Esophagus muscularis mucosa (tissue), 4 donors: ENCODE measurements at places on chromosomes 16 and 17. TPM values are rescaled to one million over a fixed set of nuclear protein-coding genes. Genes with fewer than 3 reads are reported as not detected.

- no peak for DNase-seq
Observed at GRCh38 chr17:79368521-79368920, 242.3 kb downstream of the RBFOX3 start.

DNA sequence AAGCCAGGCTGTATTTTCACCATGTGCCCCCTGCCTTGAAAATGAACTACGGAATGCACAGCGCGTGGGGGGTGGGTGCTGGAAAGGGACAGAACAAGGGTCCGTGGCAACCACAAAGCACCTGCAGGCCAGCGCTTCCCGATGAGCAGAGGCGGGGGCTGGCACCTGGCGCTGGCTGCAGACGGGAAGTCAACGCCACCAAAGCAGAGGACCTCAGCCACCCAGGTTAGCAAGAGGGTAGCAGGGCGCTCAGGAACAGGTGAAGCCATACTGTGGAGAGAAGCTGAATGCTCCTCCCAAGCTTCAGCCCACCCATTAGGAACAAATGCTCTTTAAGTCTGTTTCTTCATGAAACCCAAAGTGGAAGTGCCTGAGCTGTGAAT lies 64.7 kb downstream of the KLHDC4 start:
- DNase-seq: no peak

GRCh38 chr17:37413875-37414519 lies 7.3 kb downstream of the TADA2A start:
- no peak for DNase-seq

- DNase-seq: no peak
Observed at GRCh38 chr17:58840820-58841612, 85.4 kb downstream of the PPM1E start.

DNA sequence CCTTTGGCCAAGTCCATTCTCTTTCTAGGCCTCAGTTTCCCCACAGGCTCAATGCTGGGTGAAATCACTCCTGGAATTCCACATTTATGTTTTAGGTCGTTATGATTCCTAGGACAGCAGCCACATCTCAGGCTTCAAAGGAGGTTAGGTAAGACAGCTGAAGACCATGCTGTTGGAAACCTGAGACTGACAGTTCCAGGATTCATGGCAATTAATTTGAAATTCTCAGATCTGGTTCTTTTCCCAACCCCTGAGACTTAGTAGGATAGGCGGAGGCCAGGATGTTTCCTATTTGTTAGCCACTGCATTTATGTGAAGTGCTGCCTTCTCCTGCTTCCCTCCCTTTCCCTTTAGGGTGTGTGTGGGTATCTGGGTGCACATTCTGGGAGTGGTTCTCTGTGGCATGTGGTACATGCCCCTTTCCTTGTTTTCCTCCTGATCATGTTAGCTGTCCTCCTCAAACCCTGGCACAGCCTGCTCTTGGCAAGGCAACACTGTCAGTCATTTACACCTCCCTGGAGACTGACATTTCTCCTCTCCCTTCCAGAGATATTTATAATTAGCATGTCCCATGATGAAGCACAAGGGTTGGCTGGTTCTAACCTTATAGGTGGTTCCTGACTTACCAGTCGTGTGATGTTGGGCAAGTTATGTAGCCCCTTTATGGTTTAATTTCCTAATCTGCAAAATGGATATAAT lies 91.4 kb upstream of the SALL1 start:
- no peak for DNase-seq

- peak; percentile 97 for DNase-seq
Observed at GRCh38 chr16:55465077-55465896, 13.7 kb upstream of the MMP2 start.

- DNase-seq: no peak
Observed at GRCh38 chr17:303168-303567, 49.4 kb downstream of the RPH3AL start.

- DNase-seq: no peak
Observed at GRCh38 chr17:9855036-9855435, 29.3 kb downstream of the GLP2R start.

GRCh38 chr16:76276745-76277438 lies at the start of gene CNTNAP4:
Gene CNTNAP4 (plus strand): TSS chr16:76277401. CDS start chr16:76277663, 262 bp downstream.
- no peak for DNase-seq

- no peak for DNase-seq
Observed at GRCh38 chr16:69940676-69941075, 10.5 kb upstream of the CLEC18A start.

DNA sequence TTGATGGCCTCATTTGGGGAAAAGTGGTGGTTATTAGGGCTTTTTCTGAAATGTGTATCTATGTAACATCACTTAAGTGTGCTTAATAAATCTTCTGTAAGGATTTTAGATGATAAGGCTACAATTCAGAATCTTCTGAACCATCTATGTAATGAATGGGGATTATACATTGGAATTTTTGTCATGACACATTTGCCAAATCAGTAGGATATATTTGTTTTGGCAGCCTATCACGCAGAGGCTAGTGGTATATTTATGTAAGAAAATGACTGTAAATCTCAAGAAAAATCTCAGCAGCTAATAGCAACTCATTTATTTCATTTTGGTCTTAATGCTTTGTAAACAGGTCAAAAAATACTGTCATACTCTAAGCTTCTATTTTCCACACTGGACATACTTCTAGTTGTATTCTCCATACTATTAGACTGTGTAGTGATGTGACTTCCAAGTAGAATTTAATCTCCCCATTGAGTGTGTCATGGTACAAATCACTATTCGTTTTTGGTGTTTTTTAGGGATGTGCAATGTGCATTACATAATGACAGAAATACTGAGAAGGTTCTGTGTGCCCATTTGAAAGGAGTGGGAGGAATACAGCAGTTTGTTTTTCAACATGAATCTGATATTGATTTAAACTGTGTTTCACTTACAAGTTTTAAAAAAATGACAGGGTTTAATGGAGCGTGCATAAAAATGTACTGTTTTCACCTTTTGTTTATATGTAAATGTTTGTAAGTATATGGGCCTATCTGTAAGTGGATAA lies 29.2 kb downstream of the CLUH start:
- no peak for DNase-seq

DNA sequence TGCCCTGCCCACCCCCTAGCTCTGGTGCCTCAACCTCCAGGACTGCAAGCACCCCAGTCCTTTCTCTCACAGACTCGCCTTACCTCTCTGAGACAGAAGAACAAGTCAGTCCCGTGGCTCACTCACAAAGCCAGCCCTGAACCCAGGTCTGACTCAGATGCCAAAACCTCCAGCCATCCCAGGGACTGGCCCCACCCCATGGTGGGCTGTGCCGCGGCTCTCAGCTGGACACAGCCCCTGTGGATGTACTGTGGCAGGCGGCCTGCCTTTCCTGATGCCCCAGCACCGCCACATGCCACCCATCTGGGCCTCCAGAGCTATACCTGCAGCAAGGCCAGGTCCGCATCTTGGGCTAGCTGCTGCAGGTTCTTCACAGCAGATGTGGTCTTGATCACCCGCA lies 19.8 kb downstream of the MPG start:
- DNase-seq: no peak

DNA sequence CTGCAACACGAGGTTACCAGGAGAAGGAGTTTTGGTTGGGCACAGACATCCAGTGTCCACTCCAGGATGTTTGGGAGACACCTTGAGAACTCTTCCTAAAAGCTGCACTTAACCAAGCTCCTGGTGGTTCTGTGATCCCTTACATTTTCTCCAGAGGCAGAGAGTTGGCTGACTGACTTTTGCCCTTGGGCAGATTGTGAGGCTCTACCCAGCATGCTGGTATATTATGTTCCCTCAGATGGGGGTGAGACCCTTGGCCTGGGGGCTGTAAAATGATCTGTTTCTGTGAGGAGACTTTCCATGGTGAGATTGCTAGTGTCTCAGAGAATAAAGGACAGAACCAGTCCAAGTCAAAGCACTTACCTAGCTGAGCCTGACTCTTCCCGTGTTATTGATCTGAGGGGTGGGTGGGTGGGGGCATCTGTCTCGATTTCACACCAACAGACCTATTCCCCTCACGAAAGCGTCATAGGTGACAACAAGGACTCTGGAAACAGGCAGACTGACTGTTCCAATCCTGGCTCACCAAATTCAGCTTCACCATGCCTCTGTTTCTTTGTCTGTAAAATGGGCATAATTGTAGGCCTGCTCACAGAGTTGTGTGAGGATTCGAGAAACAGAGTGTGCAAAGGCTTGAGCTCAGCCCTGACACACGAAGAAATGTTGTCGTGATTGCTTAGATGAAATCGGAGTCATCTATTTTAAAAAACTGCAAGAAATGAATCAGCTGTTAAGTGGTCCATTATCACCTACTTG lies 12.2 kb downstream of the USB1 start:
- no peak for DNase-seq

DNA sequence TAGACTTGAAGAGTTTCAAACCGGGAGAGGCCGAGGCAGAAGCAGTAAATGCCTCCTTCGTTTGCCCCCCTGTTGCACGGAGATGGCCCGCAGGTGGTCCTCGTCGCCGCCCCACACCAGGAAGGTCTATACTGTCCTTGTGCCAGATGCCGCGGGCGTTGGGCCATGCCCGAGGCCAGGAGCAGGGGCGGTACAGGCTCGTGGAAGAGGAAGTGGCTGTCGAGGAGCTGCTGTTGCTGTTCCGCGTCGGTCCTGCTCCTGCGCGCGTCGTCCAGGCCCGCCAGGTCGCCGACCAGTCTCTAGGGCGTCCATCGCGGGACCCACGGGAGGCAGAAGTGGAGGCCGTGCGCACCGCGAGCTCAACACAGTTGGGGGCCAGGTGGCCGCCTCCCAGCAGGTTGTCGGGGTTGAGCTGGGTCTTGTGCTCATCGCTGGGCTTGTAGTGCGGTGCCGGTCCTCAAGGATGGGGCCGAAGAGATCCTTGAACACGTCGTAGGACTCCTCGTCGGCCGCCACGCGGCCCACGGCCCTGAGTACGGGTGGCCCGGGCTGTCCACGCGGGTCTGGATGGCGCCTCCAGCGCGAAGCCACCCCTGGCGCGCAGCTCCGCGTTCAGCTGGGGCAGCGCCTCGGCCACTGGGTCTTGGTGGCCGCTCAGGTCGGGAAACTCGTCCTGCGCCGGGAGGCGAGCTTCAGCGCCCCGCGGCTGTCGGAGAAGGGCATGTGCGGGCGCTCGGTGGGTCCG lies 13.1 kb upstream of the C16orf87 start:
- DNase-seq: peak; percentile 57

DNA sequence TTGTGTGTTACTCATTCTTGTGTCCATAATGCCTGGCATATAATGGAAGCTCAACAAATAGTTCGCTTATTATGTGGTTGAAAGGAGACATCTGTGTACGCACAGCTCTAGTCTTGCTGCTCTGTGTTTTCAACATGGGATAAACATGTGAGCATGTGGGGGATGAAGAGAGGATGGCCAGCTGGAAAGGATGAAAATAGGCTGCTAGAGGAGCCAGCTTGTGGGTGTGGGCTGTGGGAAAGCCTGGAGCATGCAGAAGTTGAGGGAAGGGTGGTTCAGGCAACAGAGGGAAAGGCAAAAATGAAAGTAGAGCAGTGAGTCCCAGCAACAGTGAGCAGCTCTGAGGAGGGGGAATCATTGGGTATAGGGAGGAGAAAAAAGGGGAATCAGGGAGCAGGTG lies 324.6 kb upstream of the CDH11 start:
- DNase-seq: peak; percentile 34

DNA sequence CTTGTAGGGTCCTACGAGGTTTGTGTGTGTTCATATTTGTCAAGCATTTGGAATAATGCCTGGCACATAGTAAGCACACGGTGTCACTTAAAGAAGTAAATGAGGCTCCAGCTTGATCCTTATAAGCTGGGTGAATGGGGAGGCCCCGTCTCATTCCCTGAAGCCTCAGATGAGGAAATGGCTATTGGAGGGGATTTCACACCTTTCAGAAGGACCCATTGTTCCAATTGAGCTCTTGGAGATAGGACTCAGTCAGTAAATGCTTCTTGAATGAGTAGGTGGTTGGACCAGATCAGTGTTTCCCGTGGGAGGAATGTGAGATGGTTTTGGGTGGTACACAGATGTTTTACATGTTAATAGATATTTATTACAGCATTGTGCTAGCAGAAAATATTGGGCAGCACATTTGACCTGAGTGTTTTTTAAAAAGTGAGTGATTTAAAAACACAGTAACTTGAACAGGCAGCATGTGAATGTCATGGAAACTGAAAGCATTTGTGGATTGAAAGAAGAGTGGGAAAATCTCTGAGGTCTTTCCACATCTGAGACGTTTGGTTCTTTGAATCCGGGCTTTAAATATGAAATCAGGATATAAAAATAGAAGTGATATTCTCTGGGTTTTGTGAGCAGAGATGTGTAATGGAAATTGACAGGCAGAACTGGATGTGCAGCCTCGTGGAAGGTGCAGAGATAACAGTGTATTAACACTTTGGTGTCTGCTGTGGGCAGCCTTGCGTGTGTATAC lies 36.4 kb upstream of the ARHGAP17 start:
- DNase-seq: no peak

DNA sequence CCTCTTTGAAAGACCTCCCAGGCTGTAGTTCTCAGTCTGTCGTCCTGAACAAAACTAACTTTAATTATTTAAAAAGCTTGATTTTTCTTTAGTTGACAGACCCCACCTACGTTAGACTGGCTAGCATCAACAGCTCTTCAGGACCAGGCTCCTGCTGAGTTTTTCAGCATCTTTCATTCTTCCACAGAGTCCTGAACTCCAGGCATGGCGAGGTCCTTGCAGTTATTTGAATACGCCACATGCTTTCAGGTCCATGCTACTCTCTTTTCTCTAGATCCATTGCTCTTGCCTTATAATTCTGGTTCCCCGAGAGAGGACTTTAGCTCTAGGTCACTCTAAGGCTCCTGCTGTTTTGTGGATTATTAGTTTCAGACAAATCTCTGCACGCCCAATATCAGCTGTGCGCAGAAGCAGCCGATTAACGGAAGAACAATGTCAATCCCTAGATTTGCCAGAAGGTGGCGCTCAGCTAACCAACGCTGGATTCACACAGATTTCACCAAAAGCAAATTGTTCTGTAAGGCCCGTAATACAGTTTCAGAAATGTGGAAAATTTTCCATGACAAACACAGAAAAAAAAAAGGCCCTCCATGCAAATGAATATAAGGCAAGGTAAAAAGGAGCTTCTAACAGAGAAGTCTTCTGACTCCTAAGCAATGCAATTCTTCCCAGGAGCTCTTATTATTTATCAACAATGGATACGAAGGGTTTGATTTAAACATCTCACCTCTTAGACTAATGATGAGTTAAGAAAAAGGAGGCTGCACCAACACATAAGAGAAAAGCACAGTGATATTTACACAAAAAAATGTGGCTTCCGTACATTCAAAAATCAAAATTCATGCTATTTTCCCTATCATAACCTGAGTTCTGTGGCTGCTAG lies 33.5 kb upstream of the BCO1 start:
- DNase-seq: no peak

GRCh38 chr16:23148513-23149266 lies 562 bp downstream of the USP31 start:
- DNase-seq: no peak

GRCh38 chr17:80292521-80292971 lies 31.9 kb downstream of the RNF213 start:
- DNase-seq: no peak

TP53TG3D gene
- total RNA-seq: not detected

THUMPD1 gene
- total RNA-seq: 54.0 TPM

SLC6A2 gene
- 0.33 TPM for total RNA-seq

WNT9B gene
- 0.65 TPM for total RNA-seq

TRIM25 gene
- total RNA-seq: 18.2 TPM

NLRC5 gene
- 14.4 TPM for total RNA-seq

NXPH3 gene
- 37.8 TPM for total RNA-seq
